Stimulated activated CD4-positive, alpha-beta T cell treated with anti-CD3 and anti-CD28 coated beads, Interleukin-12 subunit alpha, Interleukin-12 subunit beta, amount 100 ng/mL, for 48 hours (primary cell): ENCODE measurements at places on chromosomes 7 and 10.
A peak's percentile ranks its signal among the peaks of the same experiment; 100 is the strongest.

- no peak for DNase-seq
Measured at GRCh38 chr7:100829150-100829716, 1.9 kb upstream of the EPHB4 start.

- DNase-seq, result no peak
Measured at GRCh38 chr7:111883241-111883640, 320.9 kb upstream of the IMMP2L start.

DNA sequence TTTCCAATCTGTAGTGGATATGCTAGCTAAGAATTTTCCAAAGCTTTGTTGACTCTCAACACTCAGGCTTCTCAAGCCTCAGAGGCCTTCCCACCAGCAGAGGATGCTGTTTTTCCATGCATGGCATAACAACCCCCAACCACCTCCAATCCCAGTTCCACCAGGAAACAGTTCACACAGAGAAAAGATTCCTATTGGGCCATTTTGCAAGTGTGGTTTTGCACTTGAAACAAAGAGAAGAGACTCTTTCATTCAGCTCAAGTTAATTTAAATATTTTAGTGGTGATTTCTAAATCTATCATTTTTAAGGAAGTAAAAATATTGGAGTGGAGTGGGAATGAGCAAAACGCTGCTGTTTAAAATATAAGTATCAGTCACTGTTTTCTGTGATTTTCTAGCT lies 105.6 kb upstream of the COL1A2 start:
- DNase-seq, result no peak

- no peak for DNase-seq
Measured at GRCh38 chr10:71693377-71693776, 26.2 kb downstream of the C10orf105 start.

- no peak for DNase-seq
Measured at GRCh38 chr7:95213809-95214492, 110.4 kb downstream of the PON1 start.

DNA sequence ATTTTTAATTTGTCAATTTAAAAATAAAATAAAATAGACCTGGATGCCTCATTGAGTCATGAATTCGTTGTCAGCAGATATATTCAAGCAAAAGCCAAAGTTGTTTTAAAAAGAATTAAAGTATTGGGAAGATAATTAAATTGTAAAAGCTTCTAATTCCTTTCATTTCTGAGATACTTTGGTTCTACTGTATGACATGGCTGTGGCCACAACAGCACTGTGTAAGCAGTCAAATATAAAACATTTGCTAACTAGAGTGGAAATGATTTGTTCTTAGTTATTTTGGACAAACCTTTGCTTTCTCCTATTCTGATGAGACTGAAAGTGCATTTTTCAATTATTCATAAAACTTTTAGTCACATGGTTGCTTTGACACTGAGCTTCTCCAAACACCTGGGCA lies 143.6 kb upstream of the FAM13C start:
- no peak for DNase-seq

DNA sequence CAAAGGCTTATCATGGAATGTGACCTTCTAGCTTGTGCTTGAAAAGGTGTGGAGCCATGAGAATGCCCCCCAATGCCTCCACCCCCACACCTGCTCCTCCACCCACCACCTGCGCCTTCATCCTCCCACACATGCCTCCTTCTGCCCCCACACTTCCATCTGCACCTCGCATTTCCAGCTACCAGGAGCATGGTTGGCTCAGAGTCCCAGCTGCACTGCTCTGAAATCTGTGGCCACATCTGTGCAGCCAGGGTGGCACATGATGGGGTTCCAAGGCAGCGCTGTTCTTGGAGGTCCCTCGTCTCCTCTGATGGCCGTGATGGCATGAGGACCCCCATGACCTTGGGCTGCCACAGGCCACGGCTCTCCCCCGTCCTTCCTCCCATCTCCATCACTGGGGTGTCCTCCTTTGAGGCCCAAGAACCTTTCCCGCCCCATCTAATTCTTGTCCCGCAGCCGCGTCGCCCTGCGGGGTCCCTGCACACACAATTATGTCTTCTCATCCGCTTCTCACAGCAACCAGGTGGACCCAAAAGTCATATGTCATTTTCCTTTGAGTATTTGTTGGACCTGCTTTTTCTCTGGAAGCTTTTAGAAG lies 40.6 kb upstream of the CNPY1 start:
- DNase-seq, result no peak

DNA sequence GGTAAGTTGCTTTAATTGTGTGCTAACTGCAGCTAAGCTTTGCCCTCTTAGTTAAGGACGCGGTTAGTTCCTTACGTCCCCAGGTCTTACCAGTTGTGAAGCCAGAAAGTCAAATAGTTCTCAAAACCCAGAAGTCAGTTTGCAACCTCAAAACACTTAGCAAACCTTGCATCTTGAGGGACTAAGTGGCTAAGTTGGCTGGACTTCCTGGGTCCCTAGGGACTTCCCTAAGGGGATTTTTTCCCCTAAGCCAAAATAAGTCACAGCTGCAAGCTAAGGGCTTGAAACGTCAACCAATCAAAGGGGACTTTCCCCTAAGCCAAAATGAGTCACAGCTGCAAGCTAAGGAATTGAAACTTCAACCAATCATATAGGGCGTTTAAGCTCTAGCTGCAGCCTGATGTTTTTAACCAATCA lies 36.2 kb upstream of the HECW1 start:
- DNase-seq, result peak; percentile 16

- DNase-seq, result no peak
Measured at GRCh38 chr10:131126321-131127137, 185.0 kb downstream of the TCERG1L start.
